ENCODE measurements at places on chromosomes 6 and 20. TPM values are rescaled to one million over a fixed set of nuclear protein-coding genes. Genes with fewer than 3 reads are reported as not detected.

GRCh38 chr20:25204550-25205276, 9.2 kb downstream of the ENTPD6 start:
- no peak for DNase-seq

GRCh38 chr6:142796571-142796970, 148.4 kb downstream of the HIVEP2 start:
- no peak for DNase-seq

- DNase-seq = no peak
Observed at GRCh38 chr6:3349388-3350251, 90.9 kb downstream of the PSMG4 start.

- no peak for DNase-seq
Observed at GRCh38 chr6:42251500-42251899, 33.8 kb upstream of the MRPS10 start.

HS3ST5 gene
- total RNA-seq = not detected

ARMC2 gene
- total RNA-seq = 8.9 TPM
